ENCODE measurements at places on chromosomes 13 and 19. TPM values are rescaled to one million over a fixed set of nuclear protein-coding genes. Genes with fewer than 3 reads are reported as not detected.

TEX101 gene
- total RNA-seq, result not detected

DNA sequence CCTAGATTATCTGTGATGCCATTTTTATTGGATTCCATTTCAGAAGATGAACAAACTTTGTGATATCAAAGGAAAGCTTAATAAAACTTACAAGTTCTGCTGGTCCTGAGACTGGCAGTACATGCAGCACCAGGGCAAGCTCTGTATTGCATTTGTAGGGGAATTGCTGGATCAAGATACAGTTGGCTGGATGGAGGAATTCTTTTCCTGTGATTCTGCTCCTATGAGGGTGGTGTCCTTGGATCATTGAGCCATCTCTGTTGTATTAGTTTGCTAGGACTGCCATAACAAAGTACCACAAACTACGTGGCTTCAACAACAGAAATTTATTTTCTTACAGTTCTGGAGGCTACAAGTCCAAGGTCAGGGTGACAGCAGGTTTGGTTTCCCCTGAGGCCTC, 33.9 kb upstream of the CSNK1A1L start:
- DNase-seq, result no peak

ZNF266 gene
- total RNA-seq, result 9.3 TPM

- no peak for DNase-seq
These were observed 284.4 kb downstream of the GPC6 start for GRCh38 chr13:93511011-93511410.

DNA sequence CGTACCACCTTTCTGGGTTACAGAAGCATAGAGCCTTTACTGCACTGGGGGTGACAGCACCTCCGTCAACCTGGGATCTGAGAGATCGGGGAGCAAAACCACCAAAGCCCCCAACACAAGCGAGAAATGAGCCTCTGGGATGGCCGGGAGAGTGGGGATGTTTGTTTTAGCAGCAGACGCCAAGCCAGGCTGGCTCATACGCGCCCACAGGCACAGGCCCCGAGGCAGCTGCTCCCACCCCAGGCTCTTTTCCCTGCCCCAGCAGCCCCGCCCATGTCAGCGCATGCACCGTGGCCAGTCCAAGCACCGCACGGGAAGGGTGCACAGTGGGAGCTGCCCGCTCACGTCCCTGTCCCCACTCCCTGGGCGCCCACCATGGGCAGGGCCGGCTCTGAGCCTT, 8.5 kb downstream of the PIP5K1C start:
- DNase-seq, result no peak

DNA sequence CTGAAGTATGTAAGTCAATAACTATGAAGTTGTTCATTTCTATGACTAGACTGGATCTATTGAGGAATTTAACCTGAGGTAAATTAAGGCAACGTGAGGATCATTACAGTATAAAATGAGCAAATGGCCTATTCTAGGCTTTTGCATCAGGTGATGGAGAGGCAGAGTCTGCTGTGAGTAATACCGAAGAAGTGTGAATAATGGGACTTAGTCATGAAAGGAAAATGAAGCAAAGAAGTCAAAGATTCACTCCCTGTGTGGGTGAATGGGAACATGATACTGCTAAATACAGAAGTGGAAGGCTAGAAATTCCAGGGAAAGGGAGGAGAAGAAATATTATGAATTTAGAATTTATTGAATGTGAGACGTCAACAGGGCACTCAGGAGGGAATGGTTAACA, 774.1 kb downstream of the LIG4 start:
- DNase-seq, result peak; percentile 89

DNA sequence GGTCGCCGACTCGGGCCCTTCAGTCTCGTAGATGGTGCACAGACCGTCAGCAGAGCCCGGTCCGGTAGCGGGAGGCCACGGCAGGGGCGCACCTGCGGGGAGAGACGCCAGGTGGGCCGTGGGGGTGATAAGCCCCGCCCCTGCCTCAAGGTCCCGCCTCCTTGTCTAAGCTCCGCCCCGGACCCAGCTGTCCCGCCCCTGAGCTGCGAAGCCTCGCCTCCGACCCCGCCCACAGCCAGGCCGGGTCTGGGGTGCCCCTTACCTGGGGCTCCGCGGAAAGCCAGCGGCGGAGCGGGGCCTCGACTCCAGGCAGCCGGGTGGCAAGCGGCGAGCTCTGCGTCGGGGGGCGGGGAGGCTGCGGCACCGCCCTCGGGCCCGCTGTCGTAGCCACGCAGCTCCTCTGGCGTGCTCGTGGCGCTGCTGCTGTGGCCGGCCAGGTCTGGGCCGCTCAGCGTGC, 4.7 kb downstream of the PRR36 start:
- DNase-seq, result peak; percentile 28

DNA sequence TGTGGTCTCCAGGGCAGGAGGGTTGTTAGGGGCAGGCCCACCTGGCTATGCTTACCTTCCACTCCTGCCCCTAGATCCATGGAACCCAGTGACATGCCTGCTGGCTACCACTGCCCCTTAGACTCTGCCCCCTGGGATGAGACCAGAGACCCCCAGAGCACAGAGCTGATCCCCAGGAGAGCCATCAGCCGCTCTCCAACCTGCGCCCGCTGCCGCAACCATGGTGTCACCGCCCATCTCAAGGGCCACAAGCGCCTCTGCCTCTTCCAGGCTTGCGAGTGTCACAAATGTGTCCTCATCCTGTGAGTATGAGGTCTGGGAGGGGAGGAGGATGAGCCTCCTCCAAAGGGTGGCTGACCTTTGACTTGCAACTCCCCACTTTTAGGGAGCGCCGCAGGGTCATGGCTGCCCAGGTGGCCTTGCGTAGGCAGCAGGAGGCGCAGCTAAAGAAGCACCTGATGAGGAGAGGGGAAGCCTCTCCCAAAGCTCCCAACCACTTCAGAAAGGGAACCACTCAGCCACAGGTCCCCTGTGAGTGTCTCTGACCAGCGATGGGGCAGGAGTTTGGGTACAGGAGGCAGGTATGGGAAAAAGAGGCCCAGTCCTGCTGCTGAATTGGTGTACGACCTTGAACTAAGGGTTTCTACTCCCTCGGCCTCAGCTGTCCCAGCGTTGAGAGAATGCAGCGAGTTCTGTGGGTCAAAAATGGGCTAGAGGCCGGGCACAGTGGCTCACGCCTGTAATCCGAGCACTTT, 2.7 kb downstream of the DMRTC2 start:
- DNase-seq, result no peak

GRCh38 chr13:46662690-46663089, 109.7 kb downstream of the LRCH1 start:
- DNase-seq, result no peak

FCGBP gene
- total RNA-seq, result not detected

GRCh38 chr13:23159205-23159759, 21.5 kb upstream of the SGCG start:
- peak; percentile 13 for DNase-seq

DNA sequence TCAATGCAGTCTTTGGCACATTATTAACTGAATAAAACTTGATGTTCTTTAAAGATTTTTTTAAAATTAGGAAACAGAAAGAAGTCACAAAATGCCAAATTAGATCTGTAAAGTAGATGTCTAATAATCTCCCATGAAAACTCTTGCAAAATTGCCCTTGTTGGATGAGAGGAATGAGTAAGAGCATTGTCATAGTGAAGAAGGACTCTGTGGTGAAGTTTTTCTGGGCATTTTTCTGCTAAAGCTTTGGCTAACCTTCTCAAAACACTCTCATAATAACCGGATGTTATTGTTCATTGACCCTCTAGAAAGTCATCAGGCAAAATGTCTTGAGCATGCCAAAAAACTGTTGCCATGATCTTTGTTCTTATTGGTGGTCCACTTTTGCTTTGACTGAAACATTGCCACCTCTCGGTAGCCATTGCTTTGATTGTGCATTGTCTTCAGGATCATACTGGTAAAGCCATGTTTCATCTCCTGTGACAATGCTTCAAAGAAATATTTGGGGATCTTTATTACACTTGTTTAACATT, 549.3 kb downstream of the LIG4 start:
- DNase-seq, result peak; percentile 54

DNA sequence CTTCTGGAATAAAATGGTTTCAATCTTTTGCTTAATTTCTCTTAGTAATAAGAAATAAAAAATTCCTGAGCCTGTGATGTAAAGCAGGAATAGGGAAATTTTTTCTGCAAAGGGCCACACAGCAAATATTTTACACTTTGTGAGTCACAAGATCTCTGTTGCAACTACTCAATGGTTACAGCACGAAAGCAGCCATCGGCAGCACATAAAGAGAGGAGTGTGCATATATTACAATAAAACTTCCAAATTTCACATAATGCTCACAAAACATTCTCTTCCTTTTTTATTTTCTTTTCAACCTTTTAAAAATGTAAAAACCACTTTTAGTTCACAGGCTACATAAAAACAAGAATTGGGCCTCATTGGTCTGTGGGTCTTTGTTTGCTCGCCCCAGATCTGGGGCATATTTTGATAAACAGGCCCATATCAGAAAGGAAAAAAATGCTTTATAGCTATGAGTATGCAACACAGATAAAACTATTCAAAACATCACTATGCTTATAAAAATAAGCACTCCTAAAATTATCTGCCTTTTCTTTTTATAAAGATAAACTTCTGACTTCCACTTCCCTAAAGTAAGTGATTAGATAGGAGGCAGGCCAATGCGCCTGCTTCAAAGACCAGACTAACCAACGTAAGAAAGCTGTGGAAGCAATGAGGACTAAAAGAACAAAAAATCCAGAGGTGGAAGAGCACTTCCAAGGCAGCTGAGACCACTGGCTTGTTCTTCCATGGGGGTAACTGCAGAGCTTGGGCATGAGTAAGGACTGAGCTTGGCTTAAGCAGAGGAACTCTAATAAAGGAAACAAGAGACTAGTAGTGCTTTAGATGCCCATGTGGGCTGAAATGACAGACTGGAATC, 26.5 kb downstream of the MYCBP2 start:
- peak; percentile 86 for DNase-seq

DNA sequence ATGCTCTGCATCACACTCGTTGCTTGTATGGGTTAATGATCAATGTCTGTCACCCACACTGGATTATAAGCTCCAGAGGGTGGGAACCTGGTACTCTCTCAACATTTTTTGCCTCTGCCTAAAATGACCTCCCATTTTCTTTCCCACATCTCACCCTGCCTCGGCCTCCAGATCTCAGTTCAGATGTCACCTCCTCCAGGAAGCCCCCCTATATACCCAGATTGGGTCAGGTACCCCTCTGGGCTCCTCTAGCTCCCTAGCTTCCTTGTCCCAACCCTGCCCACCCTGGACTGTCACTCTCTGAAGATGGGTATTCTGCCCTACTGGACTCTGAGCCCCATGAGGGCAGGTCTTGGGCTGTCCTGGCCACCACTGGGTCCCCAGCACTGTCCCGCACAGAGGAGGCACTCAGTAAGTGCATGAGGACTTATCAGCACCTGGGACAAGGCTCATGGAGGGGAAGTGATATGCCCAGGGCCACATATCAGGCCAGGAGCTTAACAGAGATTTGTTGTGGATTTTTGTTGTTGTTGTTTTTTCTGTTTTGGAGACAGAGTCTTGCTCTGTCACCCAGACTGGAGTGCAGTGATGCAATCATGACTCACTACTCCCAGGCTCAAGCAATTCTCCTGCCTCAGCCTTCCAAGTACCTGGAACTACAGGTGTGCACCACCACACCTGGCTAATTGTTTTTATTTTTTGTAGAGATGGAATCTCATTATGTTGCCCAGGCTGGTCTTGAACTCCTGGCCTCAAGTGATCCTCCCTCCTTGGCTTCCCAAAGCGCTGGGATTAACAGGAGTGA, 23.8 kb downstream of the PRKD2 start:
- no peak for DNase-seq

DNA sequence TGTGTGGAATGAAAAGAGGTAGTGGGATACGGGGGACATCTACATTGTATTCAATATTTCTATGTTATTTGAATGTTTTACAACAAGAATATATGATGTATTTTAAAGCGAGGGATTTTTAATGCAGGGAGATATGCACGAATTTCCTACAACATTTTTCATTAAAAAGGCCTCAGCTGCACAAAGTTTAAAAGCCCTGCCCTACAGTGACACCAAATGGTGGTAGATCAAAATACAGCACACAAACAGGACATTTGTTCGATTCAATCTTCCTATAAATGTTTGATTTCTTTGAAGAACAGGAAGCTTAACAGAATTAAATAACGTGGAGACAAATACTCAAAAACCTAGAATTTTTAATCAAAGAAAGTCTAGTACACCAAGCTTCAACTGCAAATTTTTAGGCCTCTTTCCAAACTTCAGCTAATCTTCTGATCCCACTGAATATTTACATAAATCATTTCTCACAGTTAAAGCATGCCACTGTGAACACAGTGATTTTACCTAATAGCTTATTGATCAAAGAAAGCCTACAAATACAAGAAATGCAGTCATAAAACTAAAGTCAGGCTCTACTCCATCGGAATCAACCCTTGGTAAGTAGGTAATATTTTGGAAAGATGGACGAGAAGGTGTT, 257.2 kb downstream of the DIAPH3 start:
- peak; percentile 58 for DNase-seq

- peak; percentile 75 for DNase-seq
These were observed at the start of gene F10 for GRCh38 chr13:113122550-113123225. TSS of gene F10 (plus strand) at chr13:113122799. CDS start at chr13:113122856, 57 bp downstream.

DNA sequence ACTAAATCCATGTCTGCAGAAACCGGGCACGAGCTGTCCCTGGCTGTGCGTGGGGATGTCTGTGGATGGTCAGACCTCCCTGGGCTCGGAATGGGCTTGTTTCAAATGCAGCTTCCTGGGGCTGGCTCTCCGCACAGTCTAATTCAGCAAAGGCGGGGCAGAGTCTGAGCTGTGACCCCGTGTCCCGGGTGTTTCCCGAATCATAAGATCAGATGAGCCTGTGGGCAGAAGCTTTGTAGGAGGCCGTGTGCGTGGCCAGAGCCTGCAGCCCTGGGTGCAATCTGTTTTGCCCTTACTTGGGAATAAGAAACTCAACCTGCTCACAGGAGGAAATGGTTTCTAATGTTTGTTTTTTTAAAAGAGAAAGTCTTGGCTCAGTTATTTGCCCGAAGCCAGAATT, 13.9 kb upstream of the GNA11 start:
- DNase-seq, result peak; percentile 63

GRCh38 chr19:35856546-35857149, at the start of gene KIRREL2:
TSS of gene KIRREL2 (plus strand) at chr19:35856911. CDS start at chr19:35857120, 209 bp downstream.
- no peak for DNase-seq

CYTH2 gene
- total RNA-seq, result 35.8 TPM

DNA sequence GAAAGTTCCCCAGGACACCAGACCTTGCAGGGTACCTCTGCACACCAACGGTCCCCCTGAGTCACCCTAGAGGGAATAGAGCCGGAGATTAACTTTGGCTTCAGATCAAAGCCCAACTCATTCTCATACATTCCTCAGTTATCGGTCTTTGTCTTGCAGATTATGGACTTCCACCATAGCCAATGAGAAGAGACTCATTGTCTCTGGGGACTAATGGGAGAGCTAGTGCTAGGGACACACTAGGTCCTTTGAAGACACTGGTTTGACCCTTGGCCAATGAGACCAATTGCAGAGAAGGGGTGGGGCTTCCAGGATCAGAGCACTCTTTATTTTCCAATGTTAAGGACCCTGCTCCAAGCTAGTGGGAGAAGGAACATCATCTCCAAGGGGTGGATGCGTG, 6.1 kb downstream of the KLK7 start:
- DNase-seq, result no peak

ZNF829 gene
- 3.3 TPM for total RNA-seq

MAP4K1 gene
- total RNA-seq, result not detected
